ENCODE measurements at places on chromosomes 3 and 15. TPM values are rescaled to one million over a fixed set of nuclear protein-coding genes. Genes with fewer than 3 reads are reported as not detected.

The IDH3A gene
- total RNA-seq: 48.7 TPM

- no peak for DNase-seq
Measured at GRCh38 chr3:94626573-94626972, 563.7 kb downstream of the NSUN3 start.

The CYP19A1 gene
- not detected for total RNA-seq

GRCh38 chr3:138441742-138442141, 7.3 kb downstream of the ESYT3 start:
- DNase-seq: no peak

- DNase-seq: no peak
Measured at GRCh38 chr3:162602619-162603018, 1106.0 kb downstream of the OTOL1 start.

- DNase-seq: no peak
Measured at GRCh38 chr15:60883691-60884640, 345.1 kb downstream of the RORA start.

- DNase-seq: peak; percentile 80
Measured at GRCh38 chr3:12662593-12663400, 1.1 kb downstream of the RAF1 start.

DNA sequence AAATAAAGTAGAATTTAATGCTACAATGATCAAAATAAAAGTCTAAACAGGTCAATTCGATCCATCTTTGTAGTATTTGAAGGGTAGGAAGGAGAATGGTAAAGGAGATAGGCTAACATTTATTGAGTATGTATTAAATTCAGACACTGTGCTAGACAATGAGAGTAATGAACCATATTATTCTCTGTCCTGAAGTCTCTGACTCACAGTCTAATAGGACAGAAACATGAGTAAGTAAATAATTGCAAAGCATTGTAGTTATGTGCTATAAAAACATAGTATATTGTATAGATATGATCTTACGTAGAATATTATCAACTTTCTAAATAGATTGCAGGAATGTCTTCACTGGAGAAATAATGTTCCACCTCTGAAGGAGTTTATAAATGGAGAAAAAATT, 64.5 kb downstream of the MDFIC2 start:
- DNase-seq: no peak

The C2CD4B gene
- not detected for total RNA-seq

The RGMA gene
- 26.2 TPM for total RNA-seq

- DNase-seq: no peak
Measured at GRCh38 chr3:139519998-139520737, 19.4 kb downstream of the RBP1 start.

The ALPK3 gene
- total RNA-seq: 0.56 TPM

DNA sequence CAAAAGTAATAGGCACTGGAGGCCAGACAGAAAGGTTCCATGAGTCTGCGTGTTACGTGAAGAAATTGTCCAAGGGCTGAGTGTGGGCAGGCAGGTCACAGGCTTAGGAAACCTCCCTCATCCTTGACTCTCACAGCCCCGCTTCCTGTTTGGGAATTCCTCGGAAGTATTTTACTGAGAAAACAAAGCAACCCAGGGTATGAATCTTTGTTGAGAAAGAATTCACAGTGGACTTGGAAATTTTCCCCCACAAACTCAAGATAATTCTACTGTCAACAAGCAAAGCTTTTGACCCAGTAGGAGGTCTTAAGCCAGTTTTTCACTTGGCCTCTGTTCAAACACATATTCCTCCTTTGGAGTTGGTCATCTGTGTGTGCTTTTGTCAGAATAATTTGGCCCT, 377.1 kb upstream of the TPM1 start:
- DNase-seq: no peak

DNA sequence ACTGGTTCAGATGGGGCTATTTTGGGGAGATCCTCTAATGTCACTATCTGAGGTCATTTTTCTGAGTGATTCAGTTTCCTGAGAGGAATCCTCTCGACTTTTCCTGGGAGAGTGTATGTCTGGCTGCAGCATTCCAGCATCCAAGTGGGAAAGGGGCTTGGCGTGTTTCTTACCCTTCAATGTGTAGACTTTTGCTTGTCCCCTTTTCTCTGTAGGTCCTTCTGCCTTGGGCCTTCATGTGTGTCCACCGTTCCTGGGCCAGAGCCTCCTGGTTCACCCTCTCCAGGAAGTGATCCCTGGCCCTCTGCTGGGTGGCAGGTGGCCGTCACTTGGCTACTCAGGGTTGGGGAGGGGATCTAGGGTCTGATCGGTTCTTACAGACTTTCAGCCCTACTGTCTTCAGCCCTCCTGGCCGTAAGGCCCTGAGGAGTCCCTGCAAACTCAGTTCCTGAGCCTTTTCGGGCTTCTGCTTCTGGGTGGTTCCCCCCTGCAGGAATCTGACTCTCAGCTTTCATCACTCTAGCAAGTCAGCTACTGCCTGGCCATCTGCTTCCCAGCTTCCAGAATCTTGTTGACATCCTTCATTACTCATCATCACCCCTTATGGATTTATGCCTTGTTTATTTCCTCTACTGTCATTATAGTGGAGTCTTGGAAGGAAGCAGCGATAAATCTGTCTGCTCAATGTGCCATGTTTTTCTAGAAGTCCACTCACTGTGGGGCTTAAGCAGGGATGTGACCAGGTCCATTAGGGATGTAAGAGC, 36.5 kb downstream of the GOLGA6L10 start:
- DNase-seq: peak; percentile 52

- DNase-seq: no peak
Measured at GRCh38 chr3:123723522-123724168, 138.8 kb upstream of the HACD2 start.

DNA sequence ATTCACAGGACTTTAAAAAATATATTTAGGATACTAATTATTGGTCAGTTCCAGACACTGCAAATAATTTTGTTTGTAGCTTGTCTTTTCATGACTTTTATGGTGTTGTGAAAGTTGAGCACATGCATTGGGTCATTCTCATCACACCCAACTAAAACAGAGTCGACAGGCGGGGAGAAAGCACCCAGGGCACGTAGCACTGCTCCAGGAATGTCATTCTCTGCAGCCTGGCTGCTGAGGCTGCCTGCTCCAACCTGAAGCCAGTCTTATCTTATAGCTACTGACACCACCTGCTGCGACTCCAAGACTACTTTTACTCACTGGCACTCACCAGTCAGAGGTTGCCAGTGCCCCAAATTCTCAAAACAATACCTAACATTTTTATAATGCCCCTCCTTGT, 56.9 kb downstream of the ACAD9 start:
- no peak for DNase-seq

DNA sequence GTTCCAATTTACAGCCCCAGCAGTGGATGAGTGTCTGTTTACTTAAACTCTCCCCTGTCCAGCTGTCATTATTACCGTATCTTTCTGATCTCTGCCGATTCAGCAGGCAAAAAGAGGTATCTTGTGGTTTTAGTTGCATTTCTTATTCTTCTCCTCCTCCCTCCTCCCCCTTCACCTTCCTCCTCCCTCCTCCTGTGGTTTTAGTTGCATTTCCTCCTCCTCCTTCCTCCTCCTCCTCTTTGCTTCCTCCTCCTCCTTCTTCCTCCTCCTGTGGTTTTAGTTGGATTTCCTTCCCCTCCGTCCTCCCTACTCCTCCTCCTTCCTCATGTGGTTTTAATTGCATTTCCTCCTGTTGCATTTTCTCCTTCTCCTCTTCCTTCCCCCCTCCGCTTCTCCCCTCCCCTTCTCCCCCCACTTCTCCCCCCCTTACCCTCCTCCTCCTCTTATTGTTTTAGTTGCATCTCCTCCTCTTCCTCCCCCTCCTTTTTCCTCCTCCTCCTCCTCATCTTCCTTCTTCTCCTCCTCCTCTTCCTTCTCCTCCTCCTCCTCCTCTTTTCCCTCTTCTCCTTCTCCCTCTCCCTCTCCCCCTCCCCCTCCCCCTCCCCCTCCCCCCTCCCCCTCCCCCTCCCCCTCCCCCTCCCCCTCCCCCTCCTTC, 25.3 kb upstream of the VPS33B start:
- no peak for DNase-seq

DNA sequence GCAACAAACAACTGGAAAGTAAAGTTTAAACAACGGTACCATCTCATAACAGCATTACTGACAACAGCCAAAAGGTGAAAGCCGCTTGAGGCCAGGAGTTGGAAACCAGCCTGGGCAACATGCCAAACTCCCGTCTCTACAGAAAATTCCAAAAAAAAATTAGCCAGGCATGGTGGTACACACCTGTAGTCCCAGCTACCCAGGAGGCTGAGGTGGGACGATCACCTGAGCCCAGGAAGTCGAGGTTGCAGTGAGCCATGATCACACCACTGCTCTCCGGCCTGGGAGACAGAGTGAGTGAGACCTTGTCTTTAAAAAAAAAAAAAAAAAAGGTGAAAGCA, 4.4 kb downstream of the TNK2 start:
- peak; percentile 56 for DNase-seq

DNA sequence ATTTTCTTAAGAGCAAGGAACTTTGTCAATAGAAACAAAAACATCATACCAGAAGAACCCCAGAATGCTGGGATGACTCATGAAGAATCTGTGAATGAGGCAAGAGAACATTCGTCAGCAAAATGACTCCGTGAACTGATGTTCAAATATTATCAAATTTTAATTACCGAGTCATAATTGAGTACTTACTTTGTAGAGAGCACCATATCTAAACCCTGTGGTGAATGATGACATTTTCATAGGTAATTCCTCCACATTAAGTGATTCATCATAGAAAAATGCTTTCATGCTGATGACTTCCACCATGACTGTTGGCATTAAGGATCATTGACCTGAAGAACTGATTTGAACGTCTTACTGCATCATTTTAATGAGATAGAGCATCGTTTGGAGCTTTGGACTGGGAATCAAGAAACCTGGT, 56.3 kb downstream of the PPARG start:
- no peak for DNase-seq

The CLRN1 gene
- total RNA-seq: not detected

The GPR62 gene
- 0.19 TPM for total RNA-seq

DNA sequence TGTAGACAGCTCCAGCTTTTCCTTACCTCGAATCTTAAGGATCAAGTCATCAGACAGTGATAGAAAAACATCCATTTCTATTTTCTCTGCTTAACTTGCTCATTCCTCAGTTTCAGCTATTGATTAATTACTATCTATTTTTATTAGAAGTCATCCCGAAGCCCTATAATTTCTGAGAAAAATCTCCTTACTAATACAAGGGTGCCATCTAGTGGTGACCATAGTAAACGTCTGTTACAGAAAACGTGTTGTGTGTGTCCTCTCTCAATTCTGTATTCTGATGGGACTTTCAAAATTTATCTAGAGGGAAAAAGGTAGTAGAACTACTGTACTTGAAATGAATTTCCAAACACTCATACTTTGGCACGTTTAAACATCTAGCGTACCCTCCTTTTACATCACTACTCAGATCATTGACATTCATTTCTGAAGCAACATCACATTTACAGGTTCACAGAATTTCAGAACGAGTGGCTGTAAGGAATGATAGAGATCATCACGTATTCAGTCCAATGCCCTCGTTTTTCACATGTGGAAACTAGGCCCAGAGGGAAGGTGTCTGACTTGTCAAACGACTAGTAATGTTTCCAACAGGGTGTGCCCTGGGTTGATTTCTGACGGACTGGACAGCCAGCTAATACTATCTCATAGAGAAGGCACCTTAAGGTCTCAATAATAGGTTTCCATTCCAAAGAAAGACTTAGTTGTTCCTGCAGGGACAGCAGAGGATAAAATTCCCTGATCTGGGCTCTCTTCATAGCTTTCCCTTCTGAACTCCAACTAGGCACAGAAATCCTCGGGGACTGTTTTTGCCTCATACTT, 25.6 kb downstream of the HACD2 start:
- DNase-seq: no peak

The SGO1 gene
- total RNA-seq: 5.0 TPM

DNA sequence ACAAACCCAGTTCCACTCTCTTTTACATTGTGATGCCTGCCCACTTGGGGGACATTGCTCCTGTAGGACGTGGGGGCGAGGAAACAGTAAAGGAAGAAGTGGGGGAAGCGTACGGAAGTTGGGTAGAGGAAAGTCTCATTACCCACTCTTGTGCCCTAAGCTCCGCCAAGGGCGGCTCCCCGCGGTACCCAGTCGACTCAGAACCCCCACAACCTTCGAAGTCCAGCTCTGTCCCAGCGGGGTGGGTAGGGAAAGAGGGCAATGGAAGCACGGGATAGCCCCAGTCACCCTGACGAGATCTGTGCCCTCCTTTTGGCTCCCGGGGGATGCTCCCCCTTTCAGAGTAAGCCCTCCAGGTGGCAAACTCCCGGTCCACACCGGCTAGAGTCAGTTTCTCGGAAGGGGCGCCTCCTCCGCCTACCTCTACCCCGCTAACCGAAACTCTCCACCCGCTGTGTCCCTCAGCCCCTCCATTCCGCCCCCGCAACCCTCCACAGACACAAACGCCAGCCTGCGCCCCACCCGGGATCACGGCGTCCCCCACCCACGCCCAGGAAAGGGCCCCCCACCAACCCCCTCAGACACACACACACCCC, 527 bp downstream of the CSNK1G1 start:
- no peak for DNase-seq

GRCh38 chr15:78170848-78171773, 21.9 kb downstream of the IDH3A start:
- DNase-seq: no peak

The GOLGA8H gene
- 1.8 TPM for total RNA-seq

DNA sequence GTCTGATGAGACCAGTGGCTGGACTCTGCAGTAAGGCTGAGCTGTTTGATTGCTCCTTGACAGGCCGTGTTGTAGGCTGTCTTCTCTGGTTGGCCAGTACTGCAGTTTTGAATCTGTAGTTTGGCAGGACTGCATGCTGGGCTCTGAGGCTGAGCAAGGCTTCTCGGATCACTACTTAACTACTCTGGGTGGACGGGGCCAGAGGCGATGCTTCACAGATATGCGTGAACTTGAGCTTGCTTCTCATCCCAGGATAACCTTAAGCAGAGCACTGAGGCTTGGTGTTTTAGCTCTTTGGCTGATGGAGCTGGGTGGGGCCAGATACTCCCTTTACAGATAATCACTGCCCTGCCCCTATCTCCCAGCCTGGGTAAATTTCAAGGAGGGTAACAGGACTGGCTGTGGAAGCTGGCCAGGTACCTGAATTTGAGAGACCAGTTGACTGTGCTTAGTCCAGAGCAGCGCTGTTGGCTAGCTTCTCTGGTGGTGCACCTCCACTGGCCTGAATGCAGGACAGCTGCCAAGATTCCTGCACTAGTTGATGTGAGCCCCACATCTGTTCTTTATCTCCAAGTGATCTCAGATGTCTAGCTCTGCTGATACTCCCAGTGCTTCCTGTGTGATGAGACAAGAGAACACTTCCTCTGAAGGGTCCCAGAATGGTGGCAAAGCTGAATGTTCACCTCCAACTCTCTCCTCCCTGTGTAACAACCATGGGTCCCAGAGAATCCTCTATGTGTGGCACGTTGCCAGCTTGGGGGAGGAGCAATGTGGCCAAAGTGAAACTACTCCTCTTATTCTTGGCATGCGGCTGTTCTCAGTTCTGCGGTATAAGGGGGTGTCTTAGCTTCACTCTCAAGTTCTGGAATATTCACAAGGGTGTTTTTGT, 37.9 kb downstream of the RPL39L start:
- DNase-seq: no peak

The LRRC31 gene
- not detected for total RNA-seq

DNA sequence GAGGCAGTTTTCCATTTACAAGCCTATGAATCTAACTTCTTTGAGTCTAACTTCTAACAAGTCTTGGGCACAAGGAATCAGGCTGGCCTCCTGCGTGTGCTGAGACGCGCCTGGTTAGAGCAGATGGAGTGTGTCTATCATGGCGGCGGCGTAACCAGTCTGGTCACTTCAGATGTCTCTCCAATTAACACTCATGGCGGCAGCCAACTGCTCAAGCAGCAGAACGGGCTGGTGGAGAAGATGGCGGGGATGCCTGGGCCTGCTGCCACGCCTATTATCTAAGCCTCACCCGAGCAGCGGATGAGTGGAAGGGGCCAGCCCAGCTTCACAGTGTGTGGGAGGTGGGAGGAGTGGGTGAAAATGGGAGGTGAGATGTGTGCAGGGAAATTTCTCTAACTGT, 246.4 kb upstream of the TPRG1 start:
- DNase-seq: no peak

Data from chondrocyte (in vitro differentiated cells).